ENCODE measurements at places on chromosomes 5 and 9. TPM values are rescaled to one million over a fixed set of nuclear protein-coding genes. Genes with fewer than 3 reads are reported as not detected.
A peak's percentile ranks its signal among the peaks of the same experiment; 100 is the strongest.

DNA sequence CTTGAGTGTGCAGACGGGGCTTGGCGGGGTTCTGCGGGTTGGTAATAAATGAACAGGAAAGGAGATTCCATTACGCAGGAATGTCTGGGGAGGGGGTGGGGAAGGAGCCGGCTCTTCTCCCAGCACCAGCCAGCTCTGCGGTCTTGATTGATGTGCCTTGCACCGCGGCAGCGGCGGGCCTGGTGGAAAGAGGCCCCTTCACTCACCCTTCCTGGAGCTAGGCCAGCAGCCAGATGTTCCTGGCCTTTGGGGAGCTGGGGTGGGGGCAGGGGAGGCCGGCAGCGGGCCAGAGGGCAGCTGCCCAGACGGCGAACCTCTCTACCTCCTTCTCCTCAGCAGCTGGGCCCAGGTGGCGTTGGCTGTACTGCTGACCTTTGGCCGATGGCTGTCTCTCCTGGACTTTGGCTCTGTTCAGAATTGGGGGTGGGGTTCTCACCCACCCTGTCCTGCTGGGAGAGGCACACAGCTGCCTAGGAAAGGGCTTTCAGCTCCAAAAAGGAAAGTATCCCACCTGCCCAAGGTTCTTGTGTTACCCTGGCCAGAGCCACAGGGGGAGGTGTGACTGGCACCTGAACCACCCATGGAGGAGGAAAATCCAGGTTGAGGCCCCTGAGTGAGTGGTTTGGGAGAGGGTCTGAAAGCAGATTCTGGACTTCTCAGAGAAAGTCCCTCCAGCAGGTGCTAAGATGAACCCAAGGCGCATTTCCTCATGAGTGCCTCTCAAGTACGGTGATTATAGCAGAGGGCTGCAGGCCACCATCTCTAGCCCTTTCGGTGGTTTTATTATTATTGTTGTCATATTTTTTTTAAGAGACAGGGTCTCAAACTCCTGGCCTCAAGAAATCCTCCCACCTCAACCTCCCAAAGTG is 58.0 kb upstream of the SYNPO start:
- H3K36me3 ChIP-seq: no peaks in the 10 kb centered on the region
- no peak for DNase-seq
- H3K4me3 ChIP-seq: no peak overlapping the region

GRCh38 chr9:11159318-11159862 is 546.6 kb upstream of the PTPRD start:
- H3K36me3 ChIP-seq: no peaks in the 10 kb centered on the region
- no peak overlapping the region for H3K27ac ChIP-seq
- no peak for DNase-seq
- no peaks in the 10 kb centered on the region for H3K27me3 ChIP-seq
- no peaks in the 10 kb centered on the region for H3K4me1 ChIP-seq

DNA sequence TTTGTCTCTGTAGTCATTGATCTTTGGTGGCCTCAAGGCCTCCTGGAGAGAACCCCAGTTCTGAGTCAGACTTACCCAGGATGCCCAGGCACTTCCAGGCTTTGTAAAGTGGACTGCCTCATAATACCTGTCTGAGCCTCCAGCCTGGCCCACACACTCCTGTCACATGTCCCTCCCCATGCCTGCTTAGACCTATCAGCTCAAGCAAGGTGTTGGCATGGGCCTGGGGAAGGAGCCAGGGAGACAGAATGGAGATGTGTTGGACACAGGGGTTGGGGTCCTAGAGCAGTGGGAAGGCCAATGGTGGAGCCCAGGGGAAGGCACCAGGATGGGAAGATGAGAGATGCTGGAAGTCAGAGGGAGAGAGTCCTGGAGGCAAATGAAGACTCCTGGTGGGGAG is 136.2 kb downstream of the CFAP90 start:
- H3K27me3 ChIP-seq: peaks cover 2% of the 10 kb centered on the region
- H3K36me3 ChIP-seq: no peaks in the 10 kb centered on the region
- H3K4me1 ChIP-seq: no peaks in the 10 kb centered on the region

DNA sequence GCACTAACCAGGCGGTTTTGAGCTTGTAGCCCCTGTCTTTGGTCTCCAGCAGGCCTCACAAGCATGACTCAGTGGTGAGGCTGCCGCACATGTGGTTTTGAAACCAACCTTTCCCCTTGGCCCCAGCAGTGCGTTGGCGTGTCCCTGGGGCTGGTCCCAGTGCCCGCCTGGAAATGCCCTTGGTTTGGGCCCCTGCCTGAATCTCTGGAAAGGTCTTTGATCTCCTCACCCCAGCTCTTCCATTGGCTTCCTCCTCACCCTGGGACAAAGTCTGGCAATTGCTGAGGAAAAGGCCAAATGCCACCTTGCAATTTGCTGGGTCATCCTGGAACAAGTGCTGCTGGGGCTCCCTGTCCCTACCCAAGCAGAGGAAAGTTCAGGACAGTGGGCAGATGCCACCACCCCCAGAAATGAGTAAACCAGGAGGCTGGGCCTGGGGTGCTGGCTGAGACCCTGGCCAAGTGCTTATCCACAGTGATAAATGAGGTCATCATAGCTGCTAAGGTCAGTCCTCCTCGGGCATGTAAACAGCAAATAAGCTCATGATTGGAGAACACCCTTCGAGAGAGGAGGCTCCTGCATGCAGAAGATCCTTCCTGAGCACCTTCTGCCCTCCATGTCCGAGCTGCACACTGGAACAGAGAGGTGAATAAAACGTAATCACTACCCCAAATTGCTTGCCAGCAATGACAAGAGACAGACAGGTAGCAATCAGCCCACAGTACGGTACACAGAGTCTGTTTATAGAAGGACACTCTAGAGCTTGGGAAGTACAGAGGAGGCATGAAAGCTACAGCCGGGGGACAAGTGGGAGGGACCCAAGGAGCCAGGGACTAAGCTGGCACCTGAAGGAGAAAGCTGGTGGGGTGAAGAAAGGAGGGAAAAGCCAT is 98.9 kb upstream of the CPEB4 start:
- no peaks in the 10 kb centered on the region for H3K36me3 ChIP-seq
- H3K4me3 ChIP-seq: no peak overlapping the region
- no peak for DNase-seq
- no peaks in the 10 kb centered on the region for H3K27me3 ChIP-seq
- H3K4me1 ChIP-seq: peaks cover 4% of the 10 kb centered on the region

DNA sequence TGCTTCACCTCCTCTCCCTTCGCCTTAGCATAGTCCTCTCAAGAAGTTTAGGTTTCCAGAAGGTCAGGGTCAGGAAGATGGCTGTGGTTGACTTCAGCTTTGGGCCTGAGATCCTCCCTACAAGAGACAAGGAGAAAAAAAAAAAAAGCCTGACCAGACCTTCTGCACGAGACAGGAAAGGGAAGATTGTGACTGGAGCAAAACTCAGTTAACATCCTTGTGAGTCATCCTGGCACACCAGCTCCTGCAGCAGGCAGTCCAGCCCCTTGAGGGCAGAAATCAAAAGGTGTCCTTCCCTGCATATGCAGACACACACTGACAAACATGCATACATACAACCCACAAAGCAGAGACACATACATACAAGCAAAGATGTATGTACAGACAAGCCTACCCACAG is 18.0 kb upstream of the ENHO start:
- DNase-seq: no peak
- H3K4me1 ChIP-seq: no peaks in the 10 kb centered on the region
- no peak overlapping the region for H3K27ac ChIP-seq
- H3K27me3 ChIP-seq: peaks cover 18% of the 10 kb centered on the region
- H3K36me3 ChIP-seq: no peaks in the 10 kb centered on the region

GRCh38 chr5:102561894-102562760 is 63.3 kb upstream of the SLCO6A1 start:
- peaks cover 9% of the 10 kb centered on the region for H3K27me3 ChIP-seq
- no peak overlapping the region for H3K4me3 ChIP-seq
- no peaks in the 10 kb centered on the region for H3K36me3 ChIP-seq
- DNase-seq: peak; percentile 7
- no peak overlapping the region for H3K27ac ChIP-seq

GRCh38 chr9:127047971-127048370 is 74.5 kb downstream of the ANGPTL2 start:
- H3K27me3 ChIP-seq: peaks cover 13% of the 10 kb centered on the region
- H3K4me1 ChIP-seq: peaks cover 38% of the 10 kb centered on the region
- H3K27ac ChIP-seq: no peak overlapping the region
- H3K4me3 ChIP-seq: no peak overlapping the region
- no peaks in the 10 kb centered on the region for H3K36me3 ChIP-seq

- H3K36me3 ChIP-seq: no peaks in the 10 kb centered on the region
- no peak overlapping the region for H3K27ac ChIP-seq
- no peak overlapping the region for H3K4me3 ChIP-seq
- DNase-seq: no peak
These were observed 7.9 kb downstream of the PRUNE2 start for GRCh38 chr9:76897804-76898525.

- H3K36me3 ChIP-seq: peaks cover 46% of the 10 kb centered on the region
- peak overlapping the region; percentile 89 for H3K4me3 ChIP-seq
- H3K27ac ChIP-seq: peak overlapping the region; percentile 96
These were observed 2.6 kb upstream of the CCL27 start for GRCh38 chr9:34665067-34665380.

- no peaks in the 10 kb centered on the region for H3K36me3 ChIP-seq
- no peak overlapping the region for H3K4me3 ChIP-seq
- H3K4me1 ChIP-seq: no peaks in the 10 kb centered on the region
- H3K27me3 ChIP-seq: peaks cover 31% of the 10 kb centered on the region
- DNase-seq: no peak
These were observed 125.0 kb upstream of the PITX1 start for GRCh38 chr5:135158982-135159381.

- no peak overlapping the region for H3K4me3 ChIP-seq
- no peaks in the 10 kb centered on the region for H3K27me3 ChIP-seq
- H3K27ac ChIP-seq: no peak overlapping the region
- no peaks in the 10 kb centered on the region for H3K4me1 ChIP-seq
These were observed 158.9 kb downstream of the MAPKAP1 start for GRCh38 chr9:125548141-125548540.

DMRTA1 gene
- total RNA-seq: not detected

ADGRD2 gene
- total RNA-seq: not detected

DMRT3 gene
- total RNA-seq: not detected

OR1Q1 gene
- total RNA-seq: not detected

Data from activated CD4-positive, alpha-beta T cell treated with anti-CD3 and anti-CD28 coated beads, Interleukin-2, amount 10 ng/mL, durations not matched to agents 7 days and 5 days (primary cell).